ENCODE measurements at places on chromosomes 7 and 10.

- peak; percentile 33 for DNase-seq
Observed at GRCh38 chr7:135993950-135994349, 16.8 kb upstream of the MTPN start.

GRCh38 chr10:121265360-121266123, 332.7 kb downstream of the FGFR2 start:
- no peak for DNase-seq

- no peak for DNase-seq
Observed at GRCh38 chr7:101838837-101839483, 21.5 kb downstream of the CUX1 start.

- no peak for DNase-seq
Observed at GRCh38 chr10:122450353-122450990, 4.0 kb upstream of the ARMS2 start.

- no peak for DNase-seq
Observed at GRCh38 chr10:78335371-78335690, 301.7 kb downstream of the RPS24 start.

GRCh38 chr10:33798754-33799153, 464.3 kb upstream of the NRP1 start:
- DNase-seq: no peak

- DNase-seq: peak; percentile 74
Observed at GRCh38 chr7:32892521-32893206, 1.1 kb upstream of the KBTBD2 start.

DNA sequence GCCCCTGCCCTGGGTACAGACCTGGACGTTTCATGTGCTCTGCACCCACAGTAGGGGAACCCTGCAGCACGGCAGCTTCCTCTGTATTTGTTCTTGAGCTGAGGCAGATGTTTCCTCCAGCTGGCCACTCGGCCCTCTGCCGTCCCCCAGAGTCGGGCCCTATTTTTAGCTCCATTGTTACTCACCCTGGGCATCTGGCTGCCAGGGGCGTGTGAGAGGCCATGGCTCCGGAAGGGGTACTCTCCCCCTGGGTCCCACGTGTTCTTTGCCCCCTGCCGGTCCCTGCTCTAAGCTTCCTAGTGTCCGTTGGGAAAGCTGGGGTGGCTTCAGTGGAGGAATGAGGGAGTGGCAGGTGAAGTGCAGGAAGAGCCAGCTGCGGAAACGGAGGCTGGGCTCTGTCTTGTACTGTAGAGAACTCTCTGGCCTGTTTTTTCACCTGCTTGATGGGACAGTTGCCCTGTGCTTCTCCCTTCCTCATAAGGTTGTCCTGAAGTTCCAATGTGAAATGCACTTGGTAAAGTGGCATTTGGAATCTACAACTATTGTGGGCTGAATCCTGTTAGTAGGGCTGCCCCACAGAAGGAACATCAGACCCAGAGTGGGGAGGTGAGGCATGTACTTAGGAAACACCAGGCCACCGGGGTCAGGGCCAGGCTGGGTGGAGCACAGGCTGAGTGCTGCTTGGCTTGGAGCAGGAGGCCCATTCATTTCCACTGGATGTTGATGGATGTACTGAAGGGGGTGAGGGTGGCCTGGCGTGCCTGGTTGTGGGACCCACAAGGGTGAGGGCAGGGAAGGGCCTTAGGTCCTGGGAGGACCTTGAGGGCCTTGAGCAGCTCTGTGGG, 30.6 kb downstream of the PALD1 start:
- no peak for DNase-seq

DNA sequence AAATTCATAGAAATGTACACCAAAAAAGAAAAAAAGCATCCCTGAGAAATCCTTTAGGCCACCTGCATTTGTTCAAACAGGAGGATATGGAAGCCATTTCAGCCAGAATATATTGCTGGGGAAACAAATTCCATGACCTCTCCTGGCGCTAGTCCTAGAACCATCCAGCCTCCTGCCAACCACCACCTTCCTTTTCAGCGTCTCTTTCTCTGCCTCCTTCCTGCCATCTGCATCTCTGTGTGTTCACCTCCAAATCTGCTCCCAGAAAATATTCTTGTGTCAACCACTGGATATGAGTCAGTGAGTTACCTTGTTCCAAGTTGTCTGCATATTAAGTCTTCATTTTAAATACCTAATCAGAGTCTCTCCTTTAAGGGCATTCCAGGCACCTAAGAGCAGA, 50.6 kb upstream of the NPY start:
- DNase-seq: no peak

- peak; percentile 76 for DNase-seq
Observed at GRCh38 chr10:98446661-98447221, at the start of gene HPS1. Gene HPS1, minus strand, starts transcription at chr10:98446935. Its CDS starts 3,695 bp downstream, at chr10:98443240.

- no peak for DNase-seq
Observed at GRCh38 chr10:23656735-23657134, 217.9 kb downstream of the OTUD1 start.

DNA sequence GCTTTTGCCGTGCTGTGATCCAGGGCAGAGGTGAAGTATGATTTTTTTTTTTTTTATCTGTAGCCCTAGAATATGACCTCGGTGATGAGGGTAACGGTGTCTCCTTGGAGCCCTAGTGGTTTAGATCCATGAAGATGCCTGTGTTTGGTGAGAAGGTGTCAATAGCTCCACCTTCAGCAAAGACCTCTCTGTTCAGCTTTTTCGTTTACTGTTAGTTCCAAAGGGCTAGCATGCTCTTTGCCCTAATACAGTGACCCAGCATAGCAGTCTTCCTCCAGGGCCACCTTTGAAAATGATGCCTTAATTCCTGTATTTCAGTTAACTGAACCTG, 746 bp upstream of the MRPS16 start:
- peak; percentile 28 for DNase-seq

- peak; percentile 16 for DNase-seq
Observed at GRCh38 chr10:351770-352334, 216.6 kb downstream of the ZMYND11 start.

DNA sequence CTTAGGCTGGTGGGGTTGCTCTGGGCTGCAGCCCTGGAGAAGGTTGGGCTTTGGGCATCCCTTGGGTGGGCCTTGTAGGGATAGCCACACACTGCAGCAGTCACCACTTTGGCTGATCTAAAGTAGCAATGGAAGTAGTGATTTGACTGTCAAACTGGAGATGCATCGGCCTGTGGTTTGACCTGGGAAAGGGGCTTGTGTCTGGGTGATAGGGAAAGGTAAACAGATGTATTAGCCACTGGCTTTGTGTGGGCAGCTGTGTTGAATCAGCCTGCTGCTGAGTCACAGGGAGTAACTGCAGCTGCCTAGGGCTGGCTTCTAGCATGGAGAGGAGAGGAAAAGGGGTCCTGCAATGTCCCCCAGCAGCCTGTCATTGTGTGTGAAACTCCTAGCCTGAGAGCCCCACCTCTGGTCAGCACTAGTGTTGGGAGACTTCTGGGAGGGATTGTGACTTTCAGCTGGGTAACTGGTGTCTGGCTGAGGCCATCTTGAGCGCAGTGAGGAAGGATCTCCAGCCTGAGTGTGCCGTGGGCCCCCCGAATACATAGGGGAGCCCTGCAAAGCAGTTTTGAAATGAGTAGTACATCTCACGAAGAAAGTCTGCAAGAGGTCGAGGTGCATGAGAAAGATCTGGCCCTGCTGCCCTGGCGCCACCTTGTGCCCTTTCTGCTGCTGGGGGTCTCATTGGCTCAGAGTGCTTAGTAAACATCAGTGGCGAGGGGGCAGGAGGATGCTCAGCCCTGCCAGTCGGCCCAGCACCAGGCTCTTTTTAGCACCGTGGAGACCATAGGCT, 117.3 kb downstream of the FANK1 start:
- no peak for DNase-seq

- no peak for DNase-seq
Observed at GRCh38 chr7:82376739-82377138, 66.8 kb downstream of the CACNA2D1 start.

DNA sequence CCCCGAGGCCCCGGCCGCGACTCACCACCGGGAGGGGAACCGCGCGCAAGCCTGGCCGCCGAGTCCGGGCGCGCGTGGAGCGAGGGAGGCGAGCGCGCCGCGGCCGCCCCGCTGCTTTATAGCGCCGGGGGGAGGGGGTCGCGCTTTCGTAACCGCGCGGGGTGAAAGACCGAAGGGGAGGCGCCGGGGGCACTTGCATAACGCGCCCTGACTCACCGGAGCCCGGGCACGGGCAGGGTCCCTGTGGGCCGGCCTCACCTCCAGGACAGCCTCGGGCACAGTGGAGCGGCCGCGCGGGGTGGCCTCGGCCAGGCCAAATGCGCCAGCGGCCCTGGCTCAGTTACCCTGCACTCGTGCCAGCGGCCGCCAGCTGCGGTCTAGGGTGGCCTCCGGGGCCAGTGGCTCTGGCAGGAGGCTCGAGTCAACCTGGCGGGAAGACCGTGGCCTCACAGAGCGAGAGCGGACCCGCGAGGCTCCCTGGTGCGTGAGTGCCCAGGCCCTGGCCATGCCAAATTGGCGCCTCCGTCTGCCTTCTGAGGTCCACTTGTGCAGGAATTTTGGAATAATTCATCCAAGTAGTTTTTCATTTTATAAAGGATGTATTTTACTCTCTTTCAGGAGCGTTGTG, at the start of gene RBP4:
TSS of gene RBP4 (minus strand) at position 90 of the 628 bp plus-strand sequence. CDS start 207 bp downstream, outside the sequence.
- DNase-seq: no peak

- DNase-seq: no peak
Observed at GRCh38 chr7:106450716-106451115, 165.9 kb upstream of the NAMPT start.

DNA sequence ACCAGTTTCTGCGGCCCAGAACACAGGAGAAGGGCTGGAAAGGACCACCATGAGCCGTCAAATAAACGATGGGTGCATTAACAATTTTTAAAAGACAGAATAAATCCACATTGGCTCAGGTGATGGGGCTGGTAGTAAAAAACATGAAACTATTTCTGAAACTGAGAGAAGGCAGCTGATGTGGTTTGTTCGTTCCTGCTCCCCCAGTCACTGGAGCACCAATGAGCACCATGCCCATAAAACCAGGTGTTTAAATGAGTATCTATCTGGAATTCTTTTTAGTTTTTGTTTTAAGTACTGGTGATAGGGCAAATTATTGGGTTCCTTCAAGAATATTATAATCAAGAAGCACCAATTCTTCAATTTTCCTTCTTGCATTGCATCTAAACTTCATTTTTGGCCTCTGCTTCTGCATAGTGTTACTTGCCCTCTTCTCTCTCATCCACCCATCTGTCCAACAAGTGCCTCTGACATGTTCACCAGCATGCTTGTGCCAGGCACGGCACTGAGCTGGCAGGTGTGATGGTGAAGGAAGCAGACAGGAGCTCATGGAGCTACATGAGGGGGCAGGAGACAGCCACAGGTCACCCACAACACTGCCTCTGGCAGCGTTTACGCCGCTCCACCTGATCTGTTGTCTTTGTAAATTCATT, 65.5 kb downstream of the LARP4B start:
- DNase-seq: no peak

- no peak for DNase-seq
Observed at GRCh38 chr10:76324283-76324682, 892.9 kb downstream of the LRMDA start.

- no peak for DNase-seq
Observed at GRCh38 chr7:66921396-66921917, 432 bp downstream of the TMEM248 start.

- no peak for DNase-seq
Observed at GRCh38 chr7:74583630-74584029, 73.9 kb upstream of the GTF2I start.

DNA sequence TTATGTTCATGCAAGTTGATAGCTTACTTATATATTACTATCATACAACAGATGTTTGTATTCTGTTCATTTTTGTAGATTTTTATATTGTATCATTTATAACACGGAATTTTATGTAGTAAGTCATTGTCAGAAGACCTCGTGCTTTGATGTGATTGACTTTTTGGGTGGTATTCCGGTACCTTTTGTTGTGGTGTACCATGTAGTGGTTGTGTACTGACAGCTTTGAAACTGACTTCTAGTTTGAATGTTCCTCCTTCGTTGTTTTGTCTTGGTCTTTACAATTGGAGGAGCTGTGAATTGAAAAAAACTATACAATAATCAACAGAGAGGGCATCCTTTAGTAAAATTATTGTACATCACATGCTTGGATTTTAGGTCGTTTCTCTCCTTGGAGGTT, 61.5 kb downstream of the WAC start:
- no peak for DNase-seq

DNA sequence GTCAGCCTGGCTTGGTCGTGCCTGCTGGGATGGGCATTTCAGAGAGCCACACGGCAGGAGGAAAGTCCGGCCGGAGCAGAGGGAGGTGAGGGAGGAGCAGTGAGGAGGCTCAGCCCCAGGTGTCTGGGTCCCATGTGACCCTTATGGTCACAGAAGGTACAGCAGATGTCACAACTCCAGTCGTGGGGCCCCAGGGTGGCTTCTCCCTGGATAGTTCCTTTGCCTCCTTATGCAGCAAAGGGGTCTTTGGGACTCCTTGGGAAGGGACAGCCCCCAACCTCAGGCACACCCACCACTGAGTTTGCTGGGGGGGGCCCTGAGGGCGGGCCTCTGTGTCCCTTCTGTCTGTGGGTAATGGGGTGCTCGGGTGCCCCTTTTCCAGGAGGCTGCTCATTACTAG, 19.6 kb upstream of the PRKAG2 start:
- no peak for DNase-seq

DNA sequence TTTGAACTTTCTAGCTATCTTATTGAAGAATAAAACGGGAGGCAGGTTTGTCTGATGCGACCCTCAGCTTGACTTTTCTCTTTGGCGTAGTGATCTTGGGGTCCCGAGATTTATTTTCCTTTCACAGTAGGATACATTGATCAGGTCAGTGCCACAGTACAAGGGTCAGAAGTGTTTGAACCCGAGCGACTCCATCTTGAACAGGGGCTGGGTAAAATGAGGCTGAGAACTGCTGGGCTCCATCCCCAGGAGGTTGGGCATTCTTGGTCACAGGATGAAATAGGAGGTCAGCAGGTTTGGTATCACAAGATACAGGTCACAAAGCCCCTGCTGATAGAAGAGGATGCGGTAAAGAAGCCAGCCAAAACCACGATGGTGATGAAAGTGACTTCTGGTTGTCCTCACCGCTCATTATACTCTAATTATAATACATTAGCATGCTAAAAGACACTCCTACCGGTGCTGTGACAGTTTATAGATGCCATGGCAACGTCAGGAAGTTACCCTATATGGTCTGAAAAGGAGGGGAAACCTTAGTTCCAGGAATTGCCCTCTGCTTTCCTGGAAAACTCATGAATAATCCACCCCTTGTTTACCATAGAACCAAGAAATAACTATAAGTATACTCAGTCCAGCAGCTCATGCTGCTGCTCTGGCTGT, 3.0 kb upstream of the TECPR1 start:
- no peak for DNase-seq

DNA sequence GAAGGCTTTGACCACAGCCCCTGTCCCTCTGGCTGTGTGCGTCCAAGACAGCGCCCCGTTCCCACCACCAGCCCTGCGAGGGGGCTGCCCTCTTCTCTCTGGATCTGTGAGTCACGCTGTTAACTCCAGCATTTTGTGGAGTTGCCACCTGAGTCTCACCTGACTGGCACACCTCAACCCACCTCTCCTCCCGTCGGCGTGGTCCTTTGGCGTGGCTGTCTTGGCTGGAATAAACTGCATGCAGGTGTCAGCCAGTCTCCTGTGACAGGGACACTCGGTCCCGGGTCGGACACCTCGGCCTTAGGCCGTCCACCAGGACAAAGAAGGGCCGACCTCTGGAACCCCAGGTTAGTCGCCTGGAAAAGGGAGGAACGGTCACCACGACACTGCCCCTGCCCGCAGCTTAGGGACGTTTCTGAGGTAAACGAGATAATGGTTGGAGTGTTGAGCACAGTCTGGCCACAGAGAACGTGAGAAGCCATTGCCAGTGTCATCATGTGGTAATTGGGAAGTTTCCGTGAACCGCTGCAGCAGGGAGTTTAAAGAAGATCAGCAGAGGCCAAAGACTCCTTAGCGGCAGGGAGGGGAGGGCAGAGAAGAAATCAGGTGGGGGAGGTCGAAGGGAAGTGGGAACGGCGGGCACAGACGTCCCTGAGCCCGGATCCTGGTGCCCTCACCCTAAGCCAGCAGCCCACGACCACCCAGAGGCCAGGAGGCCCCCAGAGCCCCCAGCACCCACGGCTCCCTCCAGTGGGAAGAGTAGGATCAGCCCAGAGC, 73.6 kb upstream of the FAM20C start:
- no peak for DNase-seq

All from CD4-positive, alpha-beta T cell treated with Interleukin-4 for 1 hour (primary cell).